Stimulated activated CD8-positive, alpha-beta memory T cell treated with anti-CD3 and anti-CD28 coated beads, Interleukin-7, amount 100 ng/mL, for 4 hours (primary cell): ENCODE measurements at places on chromosomes 12 and 14.

DNA sequence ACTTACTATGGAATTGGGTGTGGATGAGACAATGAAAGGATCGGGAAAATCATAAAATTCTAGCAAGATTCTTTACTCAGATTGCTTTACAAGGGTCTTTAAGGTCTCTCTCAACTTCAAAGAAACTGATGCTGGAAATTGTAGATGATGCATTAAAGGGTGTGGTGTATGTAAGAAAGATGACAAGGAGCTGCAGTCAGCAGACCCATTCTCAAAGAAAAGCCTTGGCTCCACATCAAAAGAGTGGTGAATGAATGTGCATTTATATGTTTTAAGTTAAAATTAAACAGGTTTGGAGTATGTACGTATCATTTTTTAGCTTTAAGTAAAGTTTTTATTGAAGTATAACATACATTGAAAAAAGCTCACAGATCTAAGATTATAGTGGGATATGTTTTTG lies 194.5 kb downstream of the C12orf75 start:
- DNase-seq = no peak

DNA sequence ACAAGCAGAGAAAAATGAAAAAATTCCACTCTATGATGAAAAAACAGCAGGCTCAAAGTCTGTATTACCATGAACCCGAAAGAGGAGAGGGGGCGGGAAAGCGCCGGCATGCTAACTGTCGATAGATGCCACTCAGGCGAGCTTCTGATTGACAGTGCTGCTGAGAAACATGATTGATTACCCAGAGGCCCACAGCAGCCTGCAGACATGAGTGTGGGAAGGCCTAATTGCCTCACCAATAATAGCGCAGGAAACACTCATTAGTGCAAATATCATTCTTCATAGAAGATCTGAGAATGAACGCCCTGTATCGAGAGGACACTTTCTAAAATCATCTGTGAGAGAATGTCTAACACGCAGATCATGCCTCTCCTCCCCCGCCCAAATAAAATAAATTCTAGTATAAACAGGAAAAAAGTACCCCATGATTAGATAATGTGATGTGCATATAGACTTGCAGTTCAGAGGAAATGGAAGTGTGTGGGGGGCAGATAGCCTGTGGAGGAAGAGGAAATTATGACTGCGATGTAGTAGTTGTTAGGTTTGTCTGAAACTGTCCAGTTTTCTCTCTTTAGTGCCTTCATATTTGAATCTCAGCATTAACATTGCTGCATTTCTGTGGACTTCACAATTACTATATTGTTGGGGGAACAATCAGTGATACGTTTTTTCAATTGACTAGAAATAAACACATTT lies 15.6 kb downstream of the TPH2 start:
- no peak for DNase-seq

- DNase-seq = no peak
Measured at GRCh38 chr12:129651951-129652350, 251.9 kb downstream of the TMEM132D start.

- DNase-seq = no peak
Measured at GRCh38 chr12:14839262-14839661, 4.1 kb downstream of the ART4 start.

DNA sequence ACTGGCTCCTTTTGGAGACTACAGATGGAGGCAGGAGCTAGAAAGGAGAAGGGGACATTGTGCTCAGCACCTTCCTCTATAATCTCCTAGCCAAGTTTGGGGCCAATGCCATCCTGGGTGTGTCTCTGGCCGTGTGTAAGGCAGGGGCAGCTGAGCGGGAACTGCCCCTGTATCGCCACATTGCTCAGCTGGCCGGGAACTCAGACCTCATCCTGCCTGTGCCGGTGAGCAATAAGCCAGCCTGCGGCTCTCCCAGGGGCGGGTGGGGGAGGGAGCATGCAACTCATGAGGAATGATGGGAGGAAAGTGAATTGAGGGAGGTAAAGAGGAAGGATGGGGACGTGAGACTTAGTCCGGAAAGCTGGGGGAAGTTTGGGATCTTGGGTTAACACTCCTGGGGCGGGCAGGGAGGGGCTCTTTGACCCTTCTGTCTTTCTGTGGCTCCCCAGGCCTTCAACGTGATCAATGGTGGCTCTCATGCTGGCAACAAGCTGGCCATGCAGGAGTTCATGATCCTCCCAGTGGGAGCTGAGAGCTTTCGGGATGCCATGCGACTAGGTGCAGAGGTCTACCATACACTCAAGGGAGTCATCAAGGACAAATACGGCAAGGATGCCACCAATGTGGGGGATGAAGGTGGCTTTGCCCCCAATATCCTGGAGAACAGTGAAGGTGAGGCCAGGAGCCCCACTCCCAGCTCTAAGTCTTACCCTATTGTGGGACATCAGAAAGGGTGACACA lies 3.3 kb downstream of the ENO2 start:
- no peak for DNase-seq

- no peak for DNase-seq
Measured at GRCh38 chr12:52216100-52216499, 16.9 kb upstream of the KRT7 start.

GRCh38 chr12:49200919-49201594 lies 12.2 kb upstream of the TUBA1A start:
- DNase-seq = no peak

GRCh38 chr12:42296503-42297109 lies 29.3 kb downstream of the ZCRB1 start:
- no peak for DNase-seq

DNA sequence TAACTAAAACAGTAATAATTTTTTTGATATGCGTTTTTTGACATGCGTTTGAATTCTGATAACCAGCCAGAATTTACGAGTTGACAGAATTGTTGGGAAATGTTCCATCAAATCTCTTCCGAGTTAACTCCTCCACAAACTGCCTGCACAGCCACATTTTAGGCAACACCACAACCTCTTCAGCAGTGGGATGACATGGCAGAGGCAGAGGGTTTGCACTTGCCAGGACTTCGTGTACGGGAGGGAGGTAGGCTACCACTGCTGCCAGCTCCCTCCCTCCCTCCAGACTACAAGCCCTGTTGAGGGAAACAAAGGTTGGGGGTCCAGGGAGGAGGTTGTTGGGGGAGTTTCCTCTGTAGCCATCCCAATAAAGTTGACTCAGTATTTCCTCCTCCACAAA lies 14.5 kb upstream of the ACTR6 start:
- no peak for DNase-seq

GRCh38 chr14:92513966-92514843 lies 624 bp downstream of the RIN3 start:
- DNase-seq = peak; percentile 53

DNA sequence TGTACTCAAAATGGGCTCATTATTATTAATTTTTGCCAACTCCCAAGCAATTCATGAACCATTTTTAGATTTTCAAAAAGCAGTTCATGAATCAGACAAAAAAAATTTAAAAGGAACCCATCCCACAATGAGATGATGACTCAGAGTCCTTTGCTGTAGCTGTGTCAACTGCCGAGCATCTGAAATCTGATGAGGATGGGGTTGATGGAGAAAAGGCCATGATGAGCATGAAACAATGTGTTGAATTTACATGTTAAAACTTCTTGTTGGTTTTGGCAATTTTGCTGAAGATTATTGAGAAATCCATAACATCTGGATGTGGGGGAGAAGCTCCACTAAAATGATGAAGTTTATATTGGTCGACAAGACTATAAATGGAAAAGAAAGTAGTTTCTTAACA lies 378.0 kb downstream of the FOXG1 start:
- no peak for DNase-seq

DNA sequence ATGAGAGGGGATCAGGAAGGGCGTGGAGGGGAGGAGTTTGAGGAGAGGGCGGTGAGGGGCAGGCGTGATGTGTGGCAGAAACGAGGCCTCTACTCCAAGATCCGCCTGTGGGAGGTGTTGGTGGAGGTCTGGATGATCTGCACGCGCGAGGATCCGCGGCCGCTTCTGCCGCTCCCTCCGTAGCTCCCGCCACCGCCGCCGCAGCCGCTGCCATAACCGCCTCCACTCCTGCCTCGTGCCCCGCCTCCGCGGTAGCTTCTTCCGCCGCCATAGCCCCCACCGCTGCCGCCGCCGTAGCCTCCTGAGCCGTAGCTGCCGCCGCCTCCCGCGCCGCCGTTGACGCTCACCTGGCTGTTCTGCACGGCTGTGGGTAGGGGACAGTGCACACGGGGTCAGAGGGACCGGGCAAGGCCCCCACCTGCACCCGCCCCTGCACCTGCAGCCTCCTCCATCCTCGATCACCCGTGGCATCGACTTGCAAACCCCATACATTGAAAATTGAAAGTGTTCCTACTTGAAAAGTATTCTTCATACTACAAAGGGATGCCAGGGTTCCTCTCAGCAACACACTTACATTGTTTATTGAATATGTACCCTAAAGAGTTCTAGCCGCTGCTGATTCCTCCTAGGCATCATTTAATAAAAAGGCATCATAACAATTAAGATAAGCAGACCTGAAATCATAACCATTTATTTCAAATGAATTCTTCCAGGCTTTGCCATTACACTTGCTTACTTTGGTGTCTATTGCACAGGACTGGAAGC lies 11.1 kb upstream of the KRT1 start:
- peak; percentile 47 for DNase-seq
